ENCODE measurements at places on chromosomes 5 and 9. TPM values are rescaled to one million over a fixed set of nuclear protein-coding genes. Genes with fewer than 3 reads are reported as not detected.

Gene SLC34A1
- not detected for polyA plus RNA-seq

Gene BRINP1
- 1.2 TPM for polyA plus RNA-seq

Gene STPG3
- not detected for polyA plus RNA-seq

Gene C9orf50
- polyA plus RNA-seq: not detected

Gene CCDC192
- polyA plus RNA-seq: 0.56 TPM

Gene FOXD4L5
- not detected for polyA plus RNA-seq

Gene IFNA2
- not detected for polyA plus RNA-seq

Gene RPL37
- polyA plus RNA-seq: 3,068 TPM

Gene PPIC
- polyA plus RNA-seq: 8.9 TPM

Gene SLC6A19
- not detected for polyA plus RNA-seq

Gene FST
- polyA plus RNA-seq: 3.6 TPM

Gene OTP
- polyA plus RNA-seq: not detected

Data from adrenal gland (tissue), 19 donors.